NCI-H1930 (cell line): ENCODE measurements at places on chromosomes 11 and 22.

DNA sequence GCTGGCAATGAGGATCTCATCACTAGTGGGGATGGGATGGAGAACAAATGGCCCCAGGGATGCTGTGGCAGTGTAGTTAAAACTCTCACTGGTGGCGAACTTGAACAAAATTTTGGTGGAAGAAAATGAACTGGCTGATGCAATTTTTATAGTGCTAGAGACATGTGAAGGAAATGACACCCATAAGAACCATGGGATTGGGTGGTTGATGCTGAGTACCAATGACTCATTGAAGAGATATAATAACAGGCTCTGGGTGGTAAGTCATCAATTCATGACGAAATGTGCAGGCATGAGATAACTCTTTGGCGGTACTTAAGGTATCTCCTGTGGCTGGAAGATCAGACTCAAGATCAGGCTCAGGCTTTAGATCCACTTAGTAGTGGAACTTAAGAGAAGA lies 172.9 kb upstream of the DDI1 start:
- DNase-seq = no peak

- DNase-seq = no peak
Measured at GRCh38 chr11:9754010-9754471, 90.2 kb downstream of the SWAP70 start.

DNA sequence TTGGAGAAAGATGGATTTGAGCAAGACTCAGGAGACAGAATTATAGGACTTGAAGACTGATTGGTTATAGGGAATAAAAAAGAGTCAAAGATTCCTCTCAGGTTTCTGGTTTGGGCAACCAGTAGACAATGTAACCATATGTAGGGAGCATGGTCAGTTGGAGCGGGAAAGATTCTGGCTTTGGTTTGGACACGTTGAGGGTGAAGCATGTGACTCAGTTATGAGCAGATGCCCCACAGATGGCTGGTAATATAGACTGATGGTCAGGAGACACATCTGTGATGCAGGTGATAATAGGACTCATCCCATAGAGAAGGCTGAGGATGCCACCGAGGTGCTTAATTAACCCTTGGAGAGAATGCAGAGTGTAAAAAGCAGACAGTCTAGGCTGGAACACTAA lies 132.1 kb downstream of the CD44 start:
- DNase-seq = no peak

DNA sequence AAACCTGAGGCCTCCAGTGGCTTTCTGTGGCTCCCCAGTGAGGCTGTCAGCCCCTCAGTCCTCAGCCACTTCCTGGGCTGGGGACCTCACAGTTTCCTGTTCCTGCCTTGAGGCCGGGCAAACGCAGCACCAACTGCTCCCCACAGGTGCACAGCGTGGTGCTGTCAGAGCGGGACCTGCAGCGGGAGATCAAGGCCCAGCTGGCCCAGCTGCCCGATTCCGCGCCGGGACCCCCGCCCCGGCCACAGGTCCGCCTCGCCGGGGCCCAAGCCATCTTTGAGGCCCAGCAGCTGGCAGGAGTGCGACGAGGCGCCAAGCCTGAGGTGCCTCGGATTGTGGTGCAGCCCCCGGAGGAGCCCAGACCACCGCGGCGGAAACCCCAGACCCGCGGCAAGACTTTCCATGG lies 5.4 kb downstream of the TBC1D10C start:
- DNase-seq = no peak

DNA sequence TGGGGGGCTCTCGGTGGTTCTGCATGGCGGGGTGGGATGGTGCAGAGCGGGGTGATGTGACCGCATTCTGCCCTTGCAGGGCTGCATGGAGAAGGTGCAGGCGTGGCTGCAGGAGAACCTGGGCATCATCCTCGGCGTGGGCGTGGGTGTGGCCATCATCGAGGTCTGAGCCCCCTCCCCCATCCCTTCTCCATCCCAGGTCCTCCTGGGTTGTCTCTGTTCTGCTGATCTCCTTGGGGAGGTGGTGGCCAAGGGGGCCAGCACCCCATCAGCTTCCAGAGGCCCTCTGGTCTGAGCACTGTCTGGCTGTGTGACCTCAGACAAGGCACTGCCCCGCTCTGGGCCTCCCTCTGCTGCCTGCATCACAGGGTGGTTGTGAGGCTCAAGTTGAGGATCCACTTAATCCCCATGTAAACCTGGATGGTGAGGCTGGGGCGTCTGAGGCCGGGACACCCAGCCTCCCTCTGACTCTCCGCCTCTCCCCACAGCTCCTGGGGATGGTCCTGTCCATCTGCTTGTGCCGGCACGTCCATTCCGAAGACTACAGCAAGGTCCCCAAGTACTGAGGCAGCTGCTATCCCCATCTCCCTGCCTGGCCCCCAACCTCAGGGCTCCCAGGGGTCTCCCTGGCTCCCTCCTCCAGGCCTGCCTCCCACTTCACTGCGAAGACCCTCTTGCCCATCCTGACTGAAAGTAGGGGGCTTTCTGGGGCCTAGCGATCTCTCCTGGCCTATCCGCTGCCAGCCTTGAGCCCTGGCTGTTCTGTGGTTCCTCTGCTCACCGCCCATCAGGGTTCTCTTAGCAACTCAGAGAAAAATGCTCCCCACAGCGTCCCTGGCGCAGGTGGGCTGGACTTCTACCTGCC lies 53.3 kb downstream of the CD82 start:
- no peak for DNase-seq

DNA sequence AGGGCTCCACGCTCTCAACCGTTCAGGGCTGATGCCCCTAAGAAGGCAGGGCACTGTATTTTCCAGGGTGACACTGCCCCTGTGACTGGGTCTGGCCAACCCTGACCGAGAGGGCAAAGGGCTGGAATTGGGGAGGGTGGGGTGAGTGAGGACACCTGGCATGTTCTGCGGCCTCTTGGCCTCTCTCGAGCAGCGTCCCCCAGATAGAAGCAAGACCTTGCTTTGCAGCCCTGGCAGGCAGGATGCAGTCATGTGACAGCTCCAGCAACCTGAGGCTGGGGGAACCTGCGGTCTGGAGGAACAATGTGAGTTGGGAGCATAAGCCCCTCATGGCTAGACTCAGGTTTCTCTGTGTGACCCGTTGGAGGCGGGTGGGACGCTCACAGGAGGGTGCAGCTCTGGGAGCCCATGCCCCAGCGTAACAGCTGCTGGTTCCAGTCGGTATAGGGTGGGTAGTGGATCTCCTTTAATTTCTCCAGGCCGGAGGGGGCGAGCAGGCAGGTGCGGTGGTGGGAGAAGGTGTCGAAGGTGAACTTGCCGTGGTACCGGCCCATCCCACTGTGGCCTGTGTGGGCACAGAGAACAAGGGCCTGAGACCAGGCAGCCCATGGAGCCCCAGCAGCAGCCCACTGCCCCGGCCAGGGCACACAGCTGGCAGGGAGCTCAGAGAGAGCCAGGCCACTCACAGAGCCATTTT lies 11.4 kb downstream of the ALDH3B2 start:
- DNase-seq = no peak

DNA sequence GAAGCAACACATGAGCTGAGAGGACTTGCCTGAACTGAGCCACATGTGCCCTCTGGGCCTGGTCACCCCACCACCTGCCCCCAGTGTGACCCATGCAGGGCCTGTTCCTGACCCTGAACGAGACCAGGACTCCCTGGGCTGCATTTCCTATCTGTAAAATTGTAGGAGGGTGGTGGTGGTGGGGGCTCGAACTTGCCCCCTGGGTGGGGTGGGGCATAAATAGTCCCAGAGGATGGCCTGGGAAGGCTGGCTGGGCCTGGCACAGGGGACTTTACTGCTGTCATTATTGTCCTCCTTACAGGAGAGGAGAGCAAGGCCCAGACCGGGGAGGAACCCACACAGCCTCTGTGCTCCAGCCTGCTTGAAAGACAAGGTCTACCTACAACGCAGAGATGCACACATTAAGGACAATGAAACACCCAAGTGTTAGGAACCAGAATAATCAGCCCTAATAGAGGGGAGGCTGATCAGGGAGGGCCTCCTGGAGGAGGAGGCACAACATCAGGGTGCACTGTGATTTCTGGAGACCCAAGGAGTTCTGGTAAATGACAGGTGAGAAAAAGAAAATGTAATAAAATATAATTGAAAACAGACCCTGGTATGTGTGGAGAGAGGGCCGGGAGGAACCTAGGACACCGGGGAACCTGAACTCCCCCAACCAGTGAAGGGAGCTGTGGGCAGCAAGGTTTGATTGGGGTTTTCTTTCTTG lies 2.8 kb upstream of the AIFM3 start:
- DNase-seq = no peak

DNA sequence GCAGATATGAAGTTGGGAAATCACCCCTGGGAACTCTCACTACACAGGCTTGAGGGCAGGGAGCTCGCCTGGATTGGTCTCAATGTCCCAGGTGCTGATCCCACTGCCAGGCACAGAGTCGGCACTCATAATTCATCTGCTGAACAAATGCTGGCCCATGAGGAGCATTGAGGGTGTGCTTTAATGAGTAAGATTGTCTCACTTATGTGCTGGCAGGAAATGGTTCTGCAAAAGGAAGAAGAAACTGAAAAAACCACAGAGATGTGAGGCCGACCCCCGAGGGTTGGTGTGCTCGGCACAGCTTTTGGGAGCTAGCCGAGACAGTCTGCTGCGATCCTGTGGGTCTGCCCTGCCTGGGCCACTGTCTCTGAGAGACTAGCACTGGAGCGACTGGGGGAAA lies 9.4 kb downstream of the PLAAT2 start:
- no peak for DNase-seq

DNA sequence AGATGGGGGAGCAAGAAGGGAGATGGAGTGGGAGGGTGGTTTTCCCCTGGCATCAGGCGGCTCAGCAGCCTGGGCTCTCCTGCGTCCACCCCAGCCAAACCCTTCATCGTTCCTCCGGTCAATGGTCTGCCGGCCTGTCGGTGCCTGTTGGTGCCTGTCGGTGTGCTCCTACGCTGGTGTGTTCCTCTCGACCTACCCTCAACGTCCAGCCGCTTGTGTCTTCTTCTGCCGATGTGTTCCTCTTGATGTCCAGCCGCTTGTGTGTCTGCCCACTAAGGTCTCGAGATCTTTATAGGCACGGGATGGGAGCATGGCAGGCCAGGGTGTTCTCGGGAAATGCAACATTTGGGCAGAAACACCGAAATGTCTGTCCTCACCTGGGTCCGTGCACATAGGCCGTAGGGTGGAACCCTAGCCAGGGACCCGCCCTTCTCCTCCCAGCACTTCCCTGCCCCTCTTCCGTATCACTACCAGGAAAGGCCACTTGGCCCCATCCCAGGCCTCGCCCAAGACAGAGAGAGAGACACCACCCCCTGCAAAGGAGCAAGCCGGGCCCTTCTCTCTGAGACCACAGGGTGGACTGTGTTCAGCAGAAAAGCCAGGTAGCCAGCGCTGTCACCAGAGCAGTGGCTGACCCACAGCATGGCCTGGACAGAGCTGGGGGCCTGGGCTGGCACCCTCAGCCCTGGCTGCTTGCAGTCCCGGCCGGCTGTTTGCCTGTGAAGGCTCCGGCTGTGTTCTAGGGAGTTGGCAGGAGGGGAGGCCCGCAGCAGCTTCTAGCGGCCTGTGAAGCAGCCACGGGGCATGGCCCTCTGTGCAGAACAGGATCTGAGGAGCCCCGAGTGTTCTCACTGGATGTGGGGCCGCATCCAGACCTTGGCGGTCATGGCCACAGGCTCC lies 61.6 kb upstream of the KCNQ1OT1 start:
- DNase-seq = no peak

GRCh38 chr11:95565724-95566141 lies 223.8 kb downstream of the FAM76B start:
- no peak for DNase-seq
